ENCODE measurements at places on chromosomes 2 and 18.

GRCh38 chr2:10124538-10125045 lies 2.1 kb downstream of the RRM2 start:
- no peak for DNase-seq

DNA sequence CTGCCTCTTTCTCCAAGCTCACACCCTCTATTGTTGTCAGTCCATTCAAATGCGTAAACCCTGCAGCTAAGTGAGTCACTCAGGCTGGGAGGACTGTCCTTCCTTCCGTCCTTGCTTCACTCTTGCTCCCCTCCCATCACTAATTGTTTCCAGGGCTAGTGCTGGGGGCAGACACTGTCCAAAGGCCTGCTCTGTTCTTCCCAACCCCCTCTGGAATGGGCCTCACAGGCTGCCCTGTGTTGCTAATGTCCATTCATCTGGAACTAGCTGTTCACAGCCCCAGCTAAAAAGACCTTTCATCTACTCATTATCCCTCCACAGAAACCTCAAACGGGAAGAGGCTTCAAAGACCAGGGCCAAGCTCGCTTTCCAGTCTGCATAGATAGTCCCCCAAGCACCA lies 31.9 kb upstream of the NRP2 start:
- no peak for DNase-seq

- DNase-seq, result no peak
These were observed 53.3 kb upstream of the CNTNAP5 start for GRCh38 chr2:123971564-123972318.

DNA sequence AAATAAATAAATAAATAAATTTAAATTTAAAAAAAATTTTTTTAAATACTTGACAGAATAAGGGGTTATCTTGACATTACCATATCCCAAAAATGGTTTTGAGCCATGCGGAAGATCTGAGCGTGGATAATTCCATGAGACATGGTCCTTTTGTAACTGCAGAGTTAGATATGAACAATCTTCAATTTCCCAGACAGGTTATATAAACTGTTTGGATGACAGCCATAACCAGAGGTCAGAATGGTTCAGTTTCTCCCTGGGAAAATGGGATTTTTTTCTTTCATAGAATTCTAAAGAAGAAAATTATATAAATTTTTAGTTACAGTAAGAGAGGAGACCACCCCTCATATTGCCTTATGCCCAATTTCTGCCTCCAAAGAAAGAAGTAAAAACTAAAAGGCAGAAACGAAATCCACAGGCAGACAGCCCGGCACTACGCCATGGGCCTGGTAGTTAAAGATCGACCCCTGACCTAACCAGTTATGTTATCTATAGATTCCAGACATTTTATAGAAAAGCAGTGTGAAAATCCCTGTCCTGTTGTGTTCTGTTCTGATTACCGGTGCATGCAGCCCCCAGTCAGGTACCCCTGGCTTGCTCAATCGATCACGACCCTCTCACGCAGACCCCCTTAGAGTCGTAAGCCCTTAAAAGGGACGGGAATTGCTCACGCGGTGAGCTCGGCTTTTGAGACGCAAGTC lies 3.0 kb downstream of the GALM start:
- no peak for DNase-seq

- no peak for DNase-seq
These were observed 355.0 kb upstream of the CHST9 start for GRCh38 chr18:27540111-27540510.

GRCh38 chr2:234388591-234388990 lies 108.3 kb downstream of the ARL4C start:
- DNase-seq, result no peak

DNA sequence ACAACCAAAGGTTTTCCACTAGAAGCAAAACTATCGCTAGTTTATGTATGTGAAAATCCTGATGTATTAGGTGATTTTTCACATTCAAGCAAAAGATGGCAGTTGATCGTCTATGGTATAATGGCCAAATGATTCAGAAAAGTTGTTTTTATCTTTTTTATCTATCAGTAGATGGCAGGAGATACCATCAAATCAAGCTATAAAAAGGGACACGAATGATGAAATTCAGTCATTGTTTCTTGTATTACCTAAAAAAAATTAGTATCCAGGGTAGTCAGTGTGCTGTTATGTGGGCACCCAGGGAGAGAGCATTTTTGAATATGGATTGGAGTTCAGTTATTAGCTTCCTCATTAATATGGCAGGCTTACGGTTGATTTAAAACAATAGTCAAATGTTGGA lies 22.9 kb upstream of the CAVIN2 start:
- DNase-seq, result no peak

DNA sequence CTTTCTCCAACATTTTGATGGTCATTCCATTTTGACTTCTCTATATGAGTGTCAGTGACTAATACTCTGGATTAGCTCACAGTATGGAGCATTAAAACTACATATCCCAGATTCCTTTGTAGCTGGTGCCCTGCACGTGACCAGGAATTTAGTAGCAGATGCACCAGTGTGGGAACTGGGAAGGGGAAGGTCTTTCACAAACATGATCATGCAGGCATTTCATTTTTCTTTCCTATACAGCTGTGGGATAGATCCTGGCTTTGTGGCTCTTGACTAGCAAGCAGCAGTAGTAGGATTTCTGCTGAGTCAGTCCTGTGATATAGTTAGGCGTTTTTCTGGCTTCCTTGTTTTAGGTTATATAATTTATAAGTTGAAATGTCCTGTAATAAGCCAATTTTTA lies 971.0 kb upstream of the CDH2 start:
- no peak for DNase-seq

DNA sequence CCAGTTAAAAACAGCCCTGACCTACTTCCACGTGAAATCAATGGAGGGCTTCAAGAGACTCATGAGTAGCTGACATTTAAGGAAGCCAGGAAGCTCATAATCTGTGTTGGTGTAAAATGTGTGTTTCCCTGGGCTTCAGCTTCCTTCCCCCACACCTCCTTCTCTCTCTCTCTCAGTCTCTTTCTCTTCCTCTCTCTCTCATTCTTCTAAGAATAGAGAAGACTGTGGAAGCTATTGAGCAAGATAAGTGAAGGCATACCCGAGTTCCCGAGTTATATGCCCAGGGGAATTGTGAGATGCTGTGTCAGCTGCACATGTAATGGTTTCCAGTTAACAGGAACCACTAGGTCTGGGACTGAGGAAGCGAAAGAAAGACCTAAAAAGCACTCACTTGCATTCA lies 199.4 kb downstream of the NYAP2 start:
- DNase-seq, result no peak
